ENCODE measurements at places on chromosomes 11 and 22. TPM values are rescaled to one million over a fixed set of nuclear protein-coding genes. Genes with fewer than 3 reads are reported as not detected.

Gene PHETA2
- total RNA-seq = 4.2 TPM

Gene ALDH3B1
- 4.4 TPM for total RNA-seq

Gene JAM3
- total RNA-seq = 23.1 TPM

Gene POU2AF2
- not detected for total RNA-seq

Gene HBG2
- not detected for total RNA-seq

Gene LRRC74B
- total RNA-seq = not detected

Gene SYT9
- 0.13 TPM for total RNA-seq

Gene TSSK2
- not detected for total RNA-seq

Gene RTN4RL2
- 1.9 TPM for total RNA-seq

Gene AQP11
- total RNA-seq = 0.91 TPM

Gene TSGA10IP
- not detected for total RNA-seq

Gene GNAZ
- 3.1 TPM for total RNA-seq

Gene SELENOM
- total RNA-seq = 43.4 TPM

Gene KRTAP5-11
- total RNA-seq = not detected

Gene MMP13
- total RNA-seq = not detected

Gene PAX6
- total RNA-seq = not detected

Gene C11orf86
- not detected for total RNA-seq
